ENCODE measurements at places on chromosomes 16 and 17.

DNA sequence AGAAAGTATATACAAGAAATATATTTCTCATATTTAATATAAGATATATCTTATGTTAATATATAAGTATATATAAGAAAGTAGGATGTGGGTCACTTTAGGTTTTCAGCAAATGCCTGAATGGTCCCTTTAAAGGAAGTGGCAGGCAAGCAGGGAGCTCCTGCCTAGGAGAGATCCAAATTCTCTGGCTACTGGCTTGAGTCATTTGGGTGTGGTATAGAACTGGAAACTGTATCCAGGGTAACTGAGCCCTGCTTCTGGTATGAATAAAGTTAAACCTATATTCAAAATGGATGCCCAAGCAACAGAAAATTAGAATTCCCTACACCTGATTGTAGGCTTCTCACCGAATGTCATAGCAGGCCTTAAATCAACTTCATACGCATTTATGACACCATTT, 144.4 kb downstream of the ZNF18 start:
- DNase-seq, result no peak

- no peak for DNase-seq
These were observed 15.6 kb downstream of the TLE7 start for GRCh38 chr16:71426069-71426879.

DNA sequence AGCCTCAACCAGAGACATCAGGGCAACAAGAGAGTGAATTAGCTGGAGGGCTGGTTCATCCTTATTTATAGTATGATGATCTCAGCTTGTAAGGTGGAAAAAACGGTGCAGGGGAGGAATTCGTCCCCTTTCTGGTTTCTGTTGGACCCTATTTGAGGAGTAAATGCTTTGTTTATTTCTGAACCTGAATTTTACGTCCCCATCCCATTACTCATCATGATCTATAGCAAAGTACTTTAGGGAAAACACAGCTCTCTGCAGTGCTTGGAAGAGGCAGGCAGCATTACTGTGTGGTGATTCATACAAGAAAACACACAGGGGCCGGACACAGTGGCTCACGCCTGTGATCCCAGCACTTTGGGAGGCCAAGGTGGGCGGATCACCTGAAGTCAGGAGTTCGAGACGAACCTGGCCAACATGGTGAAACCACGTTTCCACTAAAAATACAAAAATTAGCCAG, 8.0 kb upstream of the VAT1L start:
- DNase-seq, result no peak

GRCh38 chr16:15644267-15644961, 1.5 kb upstream of the MARF1 start:
- DNase-seq, result no peak

- DNase-seq, result no peak
These were observed at the start of gene NR1D1 for GRCh38 chr17:40100419-40100668. Gene NR1D1, minus strand, starts transcription at chr17:40100589. Its CDS starts 495 bp downstream, at chr17:40100094.

DNA sequence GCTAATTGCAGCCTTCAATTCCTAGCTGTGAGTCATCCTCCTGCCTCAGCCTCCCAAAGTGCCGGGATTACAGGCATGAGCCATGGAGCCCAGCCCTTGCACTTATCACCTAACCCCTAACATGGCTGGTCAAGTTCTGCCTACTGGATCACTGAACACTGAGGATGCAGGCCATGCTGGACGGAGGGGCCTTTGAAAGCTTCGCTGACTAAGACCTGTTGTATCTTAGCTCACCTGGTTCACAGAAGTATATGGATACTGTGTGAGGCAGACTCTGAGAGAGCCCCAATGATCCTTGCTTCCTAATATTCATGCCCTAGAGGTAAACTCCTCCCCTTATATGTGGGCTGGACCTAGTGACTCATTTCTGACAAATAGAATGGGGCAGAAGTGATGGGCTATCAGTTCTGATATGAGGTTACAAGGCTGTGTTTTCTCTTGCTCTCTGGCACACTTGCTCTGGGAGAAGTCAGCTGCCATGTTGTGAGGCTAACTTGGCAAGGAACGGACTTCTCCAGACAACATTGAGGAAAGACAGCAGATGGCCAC, 11.7 kb upstream of the TMIGD1 start:
- no peak for DNase-seq

GRCh38 chr17:47879028-47879585, 16.9 kb upstream of the SP2 start:
- peak; percentile 11 for DNase-seq

- no peak for DNase-seq
These were observed 9.4 kb downstream of the CMC2 start for GRCh38 chr16:80997139-80997798.

DNA sequence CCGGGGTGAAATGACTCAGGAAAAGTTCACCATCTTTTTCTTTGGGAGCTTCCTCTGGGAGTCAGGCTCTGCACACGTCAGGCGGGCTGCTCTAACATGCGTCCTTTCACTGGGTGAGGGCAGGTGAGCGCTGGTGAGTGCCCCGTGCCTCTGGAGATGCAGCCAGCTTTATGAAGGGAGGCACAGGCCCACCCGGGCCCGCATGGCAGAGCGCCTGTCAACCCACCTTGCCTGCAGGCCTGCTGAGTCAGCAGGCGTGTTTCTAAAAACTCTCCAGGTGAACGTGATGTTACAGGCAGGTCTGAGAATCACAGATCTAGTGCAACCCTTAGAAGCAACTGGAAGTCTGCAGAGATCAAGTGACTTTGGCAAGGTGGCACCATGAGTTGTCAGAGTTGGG, 18.4 kb downstream of the MAP1LC3B start:
- no peak for DNase-seq

DNA sequence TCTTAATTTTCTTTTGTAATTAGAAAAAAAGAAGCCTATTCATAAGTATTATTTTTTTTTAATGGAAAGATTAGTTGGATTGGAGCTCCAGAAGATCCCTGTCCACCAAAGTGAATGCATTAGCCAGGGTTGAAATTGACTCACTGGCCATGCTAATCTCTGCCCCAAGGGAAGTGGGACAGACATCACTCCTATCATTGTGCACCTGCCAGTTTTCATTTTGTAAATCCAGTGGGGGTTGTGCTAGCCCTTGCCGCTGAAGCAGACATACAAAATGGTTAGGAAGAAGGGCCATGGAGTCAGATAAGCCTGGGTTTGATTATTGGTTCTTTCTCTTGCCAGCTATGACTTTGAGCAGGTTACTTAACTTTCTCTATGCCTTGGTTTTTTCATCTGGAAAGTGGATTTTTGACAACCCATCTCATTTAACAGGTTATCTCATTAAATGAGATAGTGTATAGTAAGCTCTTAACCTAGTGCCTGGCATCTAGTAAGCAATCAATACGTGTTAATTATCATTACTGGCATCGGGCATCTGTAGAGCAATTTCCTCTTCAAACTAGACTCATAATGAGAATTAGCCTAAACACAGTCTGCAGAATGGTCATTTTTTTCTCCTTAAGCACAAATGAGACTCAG, 216.9 kb downstream of the IRX3 start:
- no peak for DNase-seq

- DNase-seq, result no peak
These were observed 124.7 kb downstream of the C16orf78 start for GRCh38 chr16:49498264-49498663.

- no peak for DNase-seq
These were observed 3.4 kb upstream of the PITPNM3 start for GRCh38 chr17:6559753-6560215.

DNA sequence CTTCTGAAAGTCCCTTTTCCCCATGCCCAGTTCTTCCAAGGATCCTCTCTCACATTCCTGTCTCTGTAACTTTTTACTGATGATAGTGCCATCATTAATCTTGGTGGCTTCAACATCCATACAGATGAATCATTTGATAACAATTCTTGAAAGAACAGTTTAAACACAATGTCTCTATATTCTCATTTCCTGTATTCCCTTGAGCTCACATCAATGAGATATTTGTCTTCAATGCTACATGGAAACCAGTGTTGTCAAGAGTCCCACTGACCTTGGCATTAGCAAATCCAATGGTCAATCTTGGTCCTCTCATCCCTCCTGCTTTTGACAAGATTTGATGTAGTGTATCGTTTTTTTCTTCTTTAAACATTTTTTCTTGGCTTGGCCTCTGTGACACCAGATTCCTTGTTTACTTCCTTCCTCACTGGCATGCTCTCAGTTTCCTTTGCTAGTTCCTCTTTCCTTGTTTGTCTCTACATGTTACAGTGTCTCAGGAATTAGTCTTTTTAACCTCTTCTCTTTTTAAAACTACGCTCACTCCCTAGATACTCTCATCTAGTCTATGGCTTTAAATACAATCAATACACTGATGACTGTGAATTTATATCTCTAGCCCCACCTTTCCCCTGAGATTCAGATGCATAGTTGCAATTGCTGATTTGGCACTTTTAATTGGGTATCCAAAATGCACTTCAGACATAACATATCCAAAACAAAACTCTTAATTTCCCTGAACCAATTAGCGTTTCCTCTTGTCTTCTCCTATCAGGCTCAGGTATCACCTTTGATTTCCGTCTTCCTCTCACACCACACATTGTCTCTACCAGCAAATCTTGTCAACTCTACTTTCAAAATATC, 134.0 kb downstream of the MYO1D start:
- DNase-seq, result peak; percentile 32

DNA sequence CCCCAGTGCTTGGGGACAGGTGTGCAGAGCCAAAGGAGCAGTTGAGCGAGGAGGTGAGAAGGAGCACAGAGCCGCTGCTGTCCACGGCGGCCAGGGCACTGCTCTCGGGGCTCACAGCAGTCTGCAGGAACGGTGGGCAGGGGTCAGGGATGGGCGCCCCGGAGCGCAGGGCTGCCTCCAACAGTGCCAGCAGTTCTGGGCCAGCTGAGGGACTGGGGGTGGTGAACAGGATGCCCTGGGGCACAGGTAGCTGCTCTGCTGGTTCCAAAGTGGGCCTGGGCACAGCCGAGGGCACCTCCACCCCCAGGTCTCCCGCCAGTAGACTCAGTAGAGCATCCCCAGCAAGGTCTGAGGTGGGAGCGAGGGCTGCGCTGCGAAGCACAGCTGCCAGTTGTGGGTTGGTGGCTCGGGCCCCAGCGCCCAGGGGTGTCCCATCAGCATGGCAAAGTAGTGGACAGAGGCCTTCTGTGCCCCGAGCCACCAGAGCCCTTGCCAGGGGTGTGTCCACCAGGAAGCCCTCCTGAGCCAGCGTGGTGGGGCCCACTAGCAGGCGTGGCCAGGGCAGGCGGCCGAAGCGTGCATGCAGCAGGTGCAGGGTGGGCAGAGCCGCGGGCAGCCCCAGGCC, 1.9 kb downstream of the GGT6 start:
- DNase-seq, result no peak

DNA sequence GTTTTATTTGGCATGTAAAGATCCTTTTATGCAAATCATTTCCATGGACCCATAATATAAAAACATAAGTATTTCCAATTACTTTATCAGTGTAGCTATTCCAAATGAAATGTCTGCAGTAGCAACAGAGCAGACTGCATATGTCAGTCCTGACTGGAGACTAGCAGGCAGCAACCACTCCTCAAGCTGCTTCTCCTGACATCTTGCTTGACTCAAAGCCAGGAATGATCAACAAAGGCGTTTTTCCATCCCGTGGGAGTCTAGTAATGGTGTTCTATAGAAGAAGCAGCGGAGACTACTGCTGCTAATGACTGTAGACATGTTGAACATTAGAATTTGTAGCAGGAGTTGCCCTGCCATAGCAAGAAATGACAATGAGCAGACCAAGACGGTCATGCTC, 73.2 kb upstream of the AKTIP start:
- DNase-seq, result no peak

DNA sequence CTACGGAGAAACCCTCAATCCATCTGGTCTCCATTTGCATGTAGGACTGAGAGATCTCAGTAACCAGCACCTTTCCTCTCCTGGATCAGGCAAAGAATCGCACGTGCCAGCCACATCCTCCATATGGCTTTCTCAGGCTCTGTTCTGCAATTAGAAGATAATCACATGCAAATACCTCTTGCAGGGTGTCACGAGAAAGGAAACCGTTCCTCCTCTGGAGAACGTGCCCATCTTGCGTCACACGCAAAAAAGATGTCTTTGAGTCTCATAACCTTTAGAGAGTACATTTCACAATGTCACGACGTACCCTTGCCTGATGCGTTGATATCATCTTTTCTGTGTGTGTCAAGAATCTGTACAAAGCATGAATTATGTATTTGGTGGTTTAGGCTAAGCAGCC, 36.2 kb upstream of the DNAH17 start:
- DNase-seq, result no peak

- peak; percentile 72 for DNase-seq
These were observed 8.3 kb upstream of the LPCAT2 start for GRCh38 chr16:55500530-55501011.

- no peak for DNase-seq
These were observed 33.2 kb upstream of the TAC4 start for GRCh38 chr17:49881054-49881402.

DNA sequence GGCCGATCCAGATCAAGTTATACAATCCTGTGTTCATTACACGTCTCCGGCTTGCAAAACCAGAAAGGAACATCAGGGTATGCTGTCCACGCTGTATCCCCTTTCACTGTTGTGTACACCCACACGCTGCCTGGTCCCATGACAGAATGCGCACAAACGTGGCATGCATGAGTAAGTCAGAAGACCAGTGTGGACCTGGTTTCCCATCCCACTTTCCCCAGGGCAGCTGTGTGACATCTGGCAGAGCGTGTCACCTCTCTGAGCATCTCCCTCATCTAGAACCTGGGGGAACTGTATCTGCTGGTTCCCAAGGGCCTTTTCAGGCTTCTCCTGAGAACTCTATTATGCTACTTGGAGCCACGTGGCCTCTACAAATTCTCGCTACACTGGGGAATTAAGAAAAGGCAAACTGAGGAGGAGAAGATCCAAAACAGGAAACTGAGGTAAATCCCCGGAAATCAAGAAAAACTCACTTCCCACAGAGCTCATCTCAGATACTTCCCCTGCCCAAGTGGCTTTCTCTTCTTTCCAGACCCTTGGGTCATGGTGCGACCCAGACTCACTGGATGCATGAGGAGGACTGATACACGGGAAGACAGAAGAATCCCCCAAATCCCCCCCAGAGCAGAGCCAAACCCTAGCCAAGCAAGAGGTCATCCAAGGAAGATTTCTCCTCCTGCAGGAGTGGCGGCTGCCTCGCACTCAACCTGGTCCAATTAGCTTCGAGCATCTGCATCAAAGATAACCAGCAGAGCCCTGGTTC, 139.3 kb downstream of the GAS7 start:
- no peak for DNase-seq

- peak; percentile 85 for DNase-seq
These were observed 16.6 kb upstream of the DLX4 start for GRCh38 chr17:49952209-49952911.

GRCh38 chr17:63291258-63291657, 154.8 kb downstream of the CYB561 start:
- no peak for DNase-seq

DNA sequence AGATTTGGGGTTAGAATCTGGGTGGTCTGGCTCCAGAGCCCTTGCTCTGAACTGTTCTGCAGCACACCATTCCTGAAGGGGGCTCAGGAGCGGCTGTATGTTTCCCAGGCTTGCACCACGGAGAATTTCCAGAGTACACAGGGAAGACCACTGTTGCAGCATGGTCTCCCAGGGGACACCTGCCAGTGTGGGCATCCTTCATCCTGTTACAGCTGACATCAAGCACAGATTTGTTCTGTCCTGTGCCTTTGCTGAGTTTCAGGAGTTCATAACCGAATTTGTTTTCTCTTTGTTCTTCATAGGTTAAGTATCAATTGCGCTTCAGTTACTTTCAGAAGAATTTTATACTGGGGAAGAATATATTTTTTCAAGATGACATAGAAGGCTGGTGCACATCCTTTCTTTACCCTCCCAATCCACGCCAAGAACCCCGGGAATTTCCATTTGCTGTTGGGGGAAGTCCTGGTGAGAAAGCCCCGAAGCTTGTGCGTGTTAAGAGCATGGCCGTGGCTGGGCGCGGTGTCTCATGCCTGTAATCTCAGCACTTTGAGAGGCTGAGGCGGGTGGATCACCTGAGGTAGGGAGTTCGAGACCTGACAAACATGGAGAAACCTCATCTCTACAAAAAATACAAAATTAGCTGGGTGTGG, 26.3 kb upstream of the ABCA3 start:
- no peak for DNase-seq
